ENCODE measurements at places on chromosomes 4 and X. TPM values are rescaled to one million over a fixed set of nuclear protein-coding genes. Genes with fewer than 3 reads are reported as not detected.

The RNF175 gene
- not detected for total RNA-seq

The ARHGAP4 gene
- total RNA-seq: 0.38 TPM

The DGKQ gene
- total RNA-seq: 16.7 TPM

The MCF2 gene
- not detected for total RNA-seq

The ZNF630 gene
- total RNA-seq: 1.2 TPM

The TLR7 gene
- total RNA-seq: not detected

The SPANXN3 gene
- total RNA-seq: not detected

The SSX2 gene
- not detected for total RNA-seq

Measured in regular cardiac myocyte (primary cell).